Kidney glomerular epithelial cell (primary cell): ENCODE measurements at places on chromosomes 12 and 14.

DNA sequence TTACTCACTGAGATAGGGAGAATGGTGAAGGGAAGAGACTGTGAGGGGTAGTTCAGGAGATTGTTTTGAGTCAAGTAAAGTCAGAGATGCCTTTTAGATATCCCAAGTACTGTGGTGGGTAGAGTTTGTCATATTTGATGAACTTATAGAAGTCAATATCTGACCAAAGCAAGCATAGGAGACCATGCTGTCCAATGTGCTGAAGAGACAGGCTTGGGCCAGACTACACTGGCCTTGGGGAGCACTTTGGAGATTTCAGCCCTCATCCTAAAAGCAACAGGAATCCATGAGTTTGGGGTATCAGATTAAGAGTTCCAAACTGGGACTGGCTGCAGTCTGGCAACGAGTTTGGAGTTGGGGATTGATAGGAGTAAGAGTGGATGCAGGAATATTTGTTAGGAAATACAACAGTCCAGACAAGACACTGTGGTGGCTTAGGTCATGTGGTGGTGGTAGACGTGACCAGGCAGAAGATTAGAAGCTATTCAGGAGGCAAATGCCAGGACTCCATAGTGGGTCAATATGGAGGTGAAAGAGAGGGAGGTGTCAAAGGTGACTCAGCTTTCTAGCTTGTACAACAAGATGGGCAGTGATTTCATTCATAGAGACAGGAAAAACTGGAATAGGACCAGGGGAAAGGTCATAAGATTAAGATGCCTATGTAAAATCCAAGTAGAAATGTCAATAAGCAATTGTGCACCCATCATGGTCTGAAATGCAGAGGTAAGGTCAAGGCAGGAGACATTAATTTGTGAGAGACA lies 81.9 kb downstream of the FAR2 start:
- no peak for DNase-seq

DNA sequence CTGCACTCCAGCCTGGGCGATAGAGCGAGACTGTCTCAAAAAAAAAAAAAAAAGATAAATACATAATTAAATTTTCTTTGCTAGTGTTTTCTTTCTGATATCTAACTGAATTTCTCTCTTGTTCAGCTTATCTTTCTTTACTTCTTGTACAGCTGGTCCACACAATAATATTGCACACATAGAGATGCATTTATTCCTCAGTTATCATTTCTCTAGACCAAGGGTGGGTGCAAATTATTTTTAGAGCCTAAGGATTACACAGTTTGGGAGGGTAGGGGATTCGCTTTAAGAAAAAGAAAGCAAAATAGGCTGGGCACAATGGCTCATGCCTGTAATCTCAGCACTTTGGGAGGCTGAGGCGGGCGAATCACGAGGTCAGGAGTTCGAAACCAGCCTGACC lies 17.9 kb downstream of the A2ML1 start:
- DNase-seq: no peak

- peak; percentile 54 for DNase-seq
Measured at GRCh38 chr12:85823436-85824180, 12.6 kb downstream of the RASSF9 start.

DNA sequence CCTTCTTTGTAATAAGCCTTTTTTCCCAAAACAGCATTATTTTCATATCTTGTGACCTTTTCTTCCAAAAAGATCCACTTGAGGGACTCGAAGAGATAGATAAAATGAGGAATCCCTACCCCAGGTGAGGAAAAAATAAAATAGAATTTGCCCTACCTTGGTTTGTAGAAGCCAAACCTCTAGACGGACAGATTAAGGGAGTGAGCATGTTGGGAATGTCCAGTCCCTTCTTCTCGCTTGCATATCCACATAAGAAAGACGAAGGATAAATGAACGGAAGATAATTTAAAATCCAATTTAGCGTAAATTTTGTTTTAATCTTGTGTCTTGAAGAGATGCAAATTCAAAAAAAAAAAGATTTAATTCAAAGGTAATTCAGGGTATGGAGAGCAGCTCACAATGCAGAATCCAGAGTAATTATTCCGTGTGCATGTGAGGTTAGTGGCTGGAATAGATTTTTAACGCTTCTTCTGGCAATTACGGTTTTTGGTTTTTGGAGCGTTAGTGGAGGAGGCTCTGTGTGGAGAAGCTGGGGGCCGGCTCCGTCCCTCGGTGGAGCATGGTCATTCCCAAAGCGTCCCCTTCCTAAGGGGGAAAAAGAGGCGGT lies 1.5 kb downstream of the GRIN2B start:
- no peak for DNase-seq

GRCh38 chr14:84937016-84937415 lies 592.9 kb upstream of the FLRT2 start:
- DNase-seq: no peak

- DNase-seq: no peak
Measured at GRCh38 chr12:111417784-111418593, 12.3 kb downstream of the SH2B3 start.

GRCh38 chr14:78486081-78486480 lies 315.9 kb downstream of the NRXN3 start:
- DNase-seq: peak; percentile 5

GRCh38 chr12:104590022-104590421 lies 133.3 kb downstream of the CHST11 start:
- DNase-seq: no peak

DNA sequence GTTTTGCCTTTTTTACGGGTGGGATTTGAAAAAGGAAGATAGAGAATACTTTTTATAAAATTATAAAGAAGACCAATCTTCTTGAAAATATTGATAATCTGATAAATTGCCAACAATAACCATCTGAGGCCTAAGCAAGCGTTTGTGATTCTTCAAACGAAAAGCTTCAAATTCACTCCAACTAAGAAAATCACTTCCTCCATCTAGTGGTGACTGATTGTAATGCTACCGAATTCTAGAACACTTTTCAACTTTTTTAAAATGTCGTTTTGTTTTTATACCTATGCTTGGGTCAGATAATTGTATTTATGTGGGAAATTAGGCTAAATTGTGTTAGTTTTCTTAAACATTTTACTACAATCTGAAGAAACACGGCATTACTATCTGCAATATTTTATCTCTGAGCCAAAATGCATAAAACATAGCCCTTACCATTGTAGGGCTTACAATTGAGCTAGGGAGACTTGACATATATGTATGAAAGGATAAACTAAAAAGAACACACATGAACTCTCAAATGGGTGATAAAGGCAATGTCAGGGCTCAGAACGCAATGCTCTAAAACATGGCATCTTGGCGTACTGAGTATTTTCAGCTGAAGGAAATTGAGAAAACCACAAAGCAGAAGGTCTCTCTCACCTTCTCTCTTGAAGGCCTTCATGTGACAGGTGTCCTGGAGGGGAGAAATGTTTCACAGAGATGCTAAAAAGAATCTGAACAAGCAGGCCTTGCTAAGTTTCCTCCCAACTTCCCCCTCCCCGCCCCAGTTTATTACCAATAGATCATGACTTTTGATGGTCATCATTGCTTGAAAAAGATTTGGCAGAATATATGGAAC lies 36.8 kb upstream of the G2E3 start:
- DNase-seq: peak; percentile 50

GRCh38 chr14:60735416-60735815 lies 855 bp downstream of the MNAT1 start:
- no peak for DNase-seq

GRCh38 chr12:15707516-15708199 lies 81.5 kb downstream of the EPS8 start:
- DNase-seq: no peak

DNA sequence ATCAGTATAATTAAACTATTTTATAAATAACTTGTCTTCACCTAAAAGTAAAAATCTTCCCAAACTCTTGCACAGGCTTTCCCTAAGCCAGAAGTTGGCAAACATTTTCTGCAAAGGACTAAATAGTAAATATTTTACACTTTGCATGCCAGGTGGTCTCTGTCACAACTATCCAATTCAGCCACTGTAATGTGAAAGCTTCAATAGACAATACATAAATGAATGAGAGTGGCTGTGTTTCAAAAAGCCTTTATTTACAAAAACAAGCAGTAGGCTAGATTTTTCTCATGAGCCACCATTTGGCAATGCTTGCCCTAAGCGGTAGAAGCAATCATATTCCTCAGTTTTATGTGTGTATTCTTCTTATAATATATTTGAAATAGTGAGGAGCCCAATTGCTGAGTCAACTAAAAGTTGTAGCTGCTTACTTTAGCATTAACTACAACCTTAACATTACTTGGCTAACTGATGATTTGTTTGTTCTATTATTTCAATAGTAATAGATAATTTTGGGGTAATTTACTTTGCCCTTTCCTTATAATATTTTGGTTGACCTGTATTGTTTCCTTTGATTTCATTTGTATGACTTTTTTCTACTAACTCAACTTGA lies 236.0 kb upstream of the SYT1 start:
- no peak for DNase-seq

GRCh38 chr12:123657211-123657610 lies 13.7 kb upstream of the TCTN2 start:
- no peak for DNase-seq

DNA sequence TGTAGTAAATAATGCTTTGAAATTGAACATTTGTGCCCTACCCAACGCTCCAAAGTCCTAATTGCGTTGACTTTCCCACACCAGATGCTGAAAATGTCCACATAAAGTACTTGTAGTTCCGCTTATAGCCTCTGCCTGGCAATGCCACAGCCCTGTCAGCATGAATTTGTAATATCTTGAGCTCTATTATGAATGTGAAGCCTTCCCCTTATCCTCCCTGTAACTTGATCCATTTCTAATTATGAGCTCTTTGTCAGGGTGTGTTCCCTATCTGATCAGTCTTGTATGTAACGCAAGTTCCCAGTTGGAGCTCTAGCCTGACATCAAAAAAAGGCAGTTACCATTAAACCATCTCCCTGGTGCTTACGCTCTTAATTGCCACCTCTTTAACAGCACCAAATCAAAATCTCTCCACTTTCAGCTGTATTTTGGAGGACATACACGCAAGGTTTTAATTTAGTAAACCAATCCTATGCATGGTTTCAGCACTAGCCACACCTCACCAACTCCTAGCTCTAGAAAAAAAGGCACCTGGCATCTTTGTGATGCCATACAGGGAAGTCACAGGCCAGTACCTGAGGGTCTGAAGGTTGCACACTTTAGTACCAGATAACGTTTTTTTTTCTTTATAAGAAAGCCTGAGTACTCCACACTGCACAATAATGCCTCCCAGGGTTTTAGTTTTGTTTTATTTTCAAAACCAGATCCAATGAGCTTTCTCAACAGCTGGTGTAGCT lies 69.3 kb downstream of the EEA1 start:
- DNase-seq: no peak

- DNase-seq: no peak
Measured at GRCh38 chr12:102496591-102496990, 16.2 kb upstream of the IGF1 start.

DNA sequence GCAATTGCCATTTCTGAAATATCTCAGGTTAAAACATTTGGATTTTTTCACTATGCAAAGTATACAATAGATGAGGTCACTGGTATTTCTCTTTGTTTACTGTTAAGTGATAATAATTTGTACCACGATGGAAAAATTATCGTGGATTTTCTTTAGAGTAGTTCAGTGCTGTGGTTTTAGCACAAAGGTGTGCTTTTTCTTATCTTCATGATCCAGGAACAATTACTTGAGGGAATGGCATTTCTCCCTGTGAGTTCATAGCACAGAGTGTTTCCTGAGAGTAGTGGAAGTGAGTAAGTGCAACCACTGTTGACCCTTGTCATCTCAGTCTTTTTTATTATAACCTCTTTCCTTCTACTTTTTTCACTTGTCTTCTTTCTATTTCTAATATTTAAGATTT lies 86.8 kb downstream of the FGD4 start:
- peak; percentile 20 for DNase-seq

GRCh38 chr14:73752297-73752992 lies 38.3 kb upstream of the PNMA1 start:
- DNase-seq: no peak

GRCh38 chr14:69711477-69711876 lies 55.5 kb upstream of the SRSF5 start:
- no peak for DNase-seq

DNA sequence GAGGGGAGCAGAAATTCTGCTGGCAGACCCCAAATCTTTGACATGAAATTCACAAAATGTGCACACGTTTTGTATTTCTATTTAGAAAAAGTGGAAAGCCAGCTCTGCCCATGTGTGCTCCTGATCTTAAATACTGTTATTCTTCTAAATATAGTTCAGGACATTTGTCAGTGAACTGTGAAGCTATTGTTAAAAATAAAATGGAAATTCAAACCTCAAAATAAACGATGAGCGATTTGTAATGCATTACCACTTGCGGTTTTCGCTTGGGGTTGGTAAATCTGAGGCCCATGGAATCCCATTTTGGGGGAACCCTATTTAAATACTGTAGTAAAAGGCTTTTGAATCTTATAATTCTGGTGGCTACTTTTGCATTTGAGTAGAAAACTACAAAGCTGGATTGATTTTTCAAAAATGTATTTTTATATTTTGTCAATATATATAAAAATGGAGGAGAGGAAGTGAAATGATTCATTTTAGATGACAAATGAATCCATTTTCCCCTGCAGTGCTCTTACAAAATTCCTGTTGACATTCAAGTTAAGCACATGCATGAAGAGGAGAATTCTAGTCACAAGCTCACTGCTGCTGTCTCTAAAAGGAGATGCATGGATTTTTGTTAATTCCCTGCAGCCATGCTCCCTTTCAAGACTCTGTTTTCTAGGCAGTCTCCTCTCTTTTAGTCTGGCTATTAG lies 47.1 kb downstream of the FLRT2 start:
- DNase-seq: no peak

GRCh38 chr12:52698651-52699340 lies 4.5 kb downstream of the KRT77 start:
- DNase-seq: no peak

GRCh38 chr12:57965766-57966165 lies 24.4 kb downstream of the ATP23 start:
- DNase-seq: no peak

DNA sequence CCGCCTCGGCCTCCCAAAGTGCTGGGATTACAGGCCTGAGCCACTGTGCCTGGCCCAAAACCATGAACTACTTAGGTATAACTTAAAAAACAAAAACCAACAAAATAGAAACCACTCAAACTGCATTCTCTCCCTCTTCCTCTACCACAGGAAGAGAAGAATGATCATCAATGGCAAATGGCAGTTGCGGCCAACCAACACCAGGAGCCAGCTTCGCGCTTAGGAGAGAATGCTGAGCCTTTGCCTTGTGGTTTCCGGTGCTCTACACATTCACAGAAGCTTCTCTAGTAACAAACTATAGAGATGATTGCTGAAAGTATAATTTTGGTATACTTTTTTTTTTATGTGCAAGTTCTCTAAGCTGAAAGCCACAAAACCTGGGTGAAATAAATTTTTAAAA lies 17.1 kb downstream of the CATSPERB start:
- DNase-seq: no peak

GRCh38 chr12:48991247-48992050 lies 7.7 kb downstream of the DDN start:
- no peak for DNase-seq
